T-helper 17 cell (primary cell): ENCODE measurements at places on chromosomes 7 and 10. TPM values are rescaled to one million over a fixed set of nuclear protein-coding genes. Genes with fewer than 3 reads are reported as not detected.

DNA sequence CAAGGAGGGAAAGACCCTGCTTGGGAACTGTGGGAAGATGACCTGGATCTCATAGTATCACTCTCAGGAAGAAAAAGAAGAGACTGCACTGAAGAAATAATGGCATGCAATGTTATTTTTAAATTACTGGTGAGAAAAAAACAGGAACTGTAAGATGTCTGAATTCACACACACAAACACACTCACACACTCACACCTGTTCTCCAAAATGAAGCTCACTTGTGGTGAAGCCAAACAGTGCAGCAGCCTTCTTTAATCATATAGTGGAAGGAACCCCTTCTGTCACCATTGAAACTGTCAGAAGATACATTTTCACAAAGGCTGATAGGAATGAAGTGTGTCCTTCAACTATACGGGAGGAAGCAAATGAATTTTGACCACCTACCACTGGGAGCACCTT is 156.5 kb upstream of the GHITM start:
- no peak for DNase-seq

GRCh38 chr10:83881661-83882060 is 257.6 kb upstream of the GHITM start:
- no peak for DNase-seq

GRCh38 chr7:151228024-151228866 is 1.2 kb upstream of the ABCF2 start:
- no peak for DNase-seq

- no peak for DNase-seq
These were observed 31.1 kb downstream of the CELF2 start for GRCh38 chr10:11048707-11049278.

DNA sequence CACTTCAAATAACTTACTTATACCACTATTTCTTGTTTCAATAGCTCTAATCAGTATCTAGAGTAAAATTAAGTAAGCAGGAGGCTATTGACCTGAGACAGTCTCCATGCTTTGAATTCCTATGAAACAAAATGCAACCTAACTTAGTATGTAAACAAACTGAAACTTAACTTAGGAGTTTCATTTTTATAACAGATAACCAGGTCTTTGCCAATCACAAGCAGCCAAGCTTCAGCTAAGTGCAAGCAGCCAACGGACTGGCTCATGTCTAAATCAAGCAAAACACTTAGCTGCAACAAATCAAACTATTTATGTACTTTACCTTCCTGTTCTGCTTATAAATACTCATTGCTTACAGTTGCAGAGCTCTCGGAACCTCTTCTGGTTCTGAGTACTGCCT is 4.4 kb upstream of the GSTK1 start:
- DNase-seq = no peak

DNA sequence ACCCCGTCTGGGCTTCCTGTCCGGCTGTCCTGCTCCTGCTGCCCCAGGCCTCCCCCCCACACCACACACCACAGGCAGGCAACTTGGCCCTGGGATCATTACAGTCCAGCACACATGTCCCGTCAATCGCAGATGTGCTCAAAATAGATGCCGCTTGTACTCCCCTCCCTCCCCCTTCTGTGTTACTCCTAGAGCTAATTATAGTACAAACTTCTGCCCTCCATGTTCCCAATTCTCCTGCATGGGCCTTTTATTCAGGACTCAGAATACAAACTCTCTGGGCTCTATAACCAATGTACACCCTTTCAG is at the start of gene SYNPO2L:
Gene SYNPO2L (minus strand): TSS at position 40 of the 309 bp plus-strand sequence. CDS start 107 bp downstream, outside the sequence.
- DNase-seq = no peak

GRCh38 chr7:129494041-129494440 is 8.3 kb upstream of the SMKR1 start:
- no peak for DNase-seq

GRCh38 chr10:108112218-108112617 is 947.7 kb upstream of the SORCS1 start:
- DNase-seq = no peak

- no peak for DNase-seq
These were observed 294.3 kb downstream of the BBS9 start for GRCh38 chr7:33423646-33424020.

GRCh38 chr7:66362136-66362535 is 157.0 kb downstream of the TPST1 start:
- DNase-seq = no peak

GRCh38 chr7:139548302-139549028 is 25.0 kb downstream of the CLEC2L start:
- no peak for DNase-seq

DNA sequence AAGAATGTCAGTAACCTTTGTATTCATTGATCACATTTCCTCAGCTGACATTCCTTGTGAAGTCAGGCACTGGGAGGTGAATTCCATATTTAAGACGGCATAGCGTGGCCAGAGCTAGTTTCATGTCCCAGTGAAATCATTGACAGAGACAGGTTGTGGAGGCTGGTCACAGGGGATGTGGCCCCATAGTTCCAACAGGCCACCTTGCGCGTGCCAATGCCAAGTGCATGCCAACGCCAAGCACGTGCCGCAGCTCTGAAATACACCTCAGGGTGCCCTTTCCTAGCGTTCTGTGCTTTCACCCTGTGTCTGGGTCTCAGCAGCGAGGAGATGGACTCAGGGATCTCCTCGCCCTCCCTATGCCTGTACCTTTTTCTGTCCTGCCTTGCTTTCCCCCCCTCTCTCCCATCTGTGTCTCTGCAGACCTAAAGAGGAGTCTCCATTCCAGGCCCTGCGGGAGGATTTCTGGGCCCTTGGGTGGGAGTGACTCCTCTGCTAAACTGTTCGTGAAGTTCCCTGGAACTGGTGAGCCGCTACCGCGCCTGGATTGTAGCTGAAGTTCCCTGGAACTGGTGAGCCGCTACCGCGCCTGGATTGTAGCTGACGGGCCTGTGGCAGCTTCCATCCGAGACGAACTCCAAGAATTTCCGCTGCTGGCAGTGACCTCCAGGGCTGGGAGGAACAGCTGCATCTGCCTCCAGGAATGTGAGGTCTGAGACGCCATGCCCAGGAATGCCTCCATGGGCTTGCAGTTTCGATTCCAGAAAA is 19.7 kb downstream of the AQP1 start:
- no peak for DNase-seq

DNA sequence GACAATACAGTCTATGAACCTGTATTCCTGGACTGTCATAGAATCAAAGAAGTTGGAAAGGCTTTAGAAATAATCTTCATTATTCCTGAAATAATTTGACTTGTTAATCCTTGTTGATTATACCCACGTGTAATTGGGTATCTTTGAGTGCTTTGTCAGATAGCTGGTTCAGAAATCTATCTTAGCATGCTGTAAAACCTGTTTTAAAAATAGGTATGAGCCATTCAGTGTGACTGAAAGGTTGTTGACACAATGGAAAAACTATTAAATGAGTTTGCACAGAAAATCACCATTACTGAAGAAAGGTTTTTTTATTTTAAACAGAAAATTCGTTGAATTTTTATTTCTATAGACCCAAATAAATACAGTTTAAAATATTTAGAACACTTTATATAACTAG is 38.7 kb downstream of the PHTF2 start:
- DNase-seq = no peak

- peak; percentile 57 for DNase-seq
These were observed 138.2 kb downstream of the SVIL start for GRCh38 chr10:29496341-29497162.

- DNase-seq = no peak
These were observed 203.4 kb downstream of the PRPF18 start for GRCh38 chr10:13790196-13790595.

- DNase-seq = no peak
These were observed 682.7 kb upstream of the IGFBP3 start for GRCh38 chr7:46603780-46604179.

DNA sequence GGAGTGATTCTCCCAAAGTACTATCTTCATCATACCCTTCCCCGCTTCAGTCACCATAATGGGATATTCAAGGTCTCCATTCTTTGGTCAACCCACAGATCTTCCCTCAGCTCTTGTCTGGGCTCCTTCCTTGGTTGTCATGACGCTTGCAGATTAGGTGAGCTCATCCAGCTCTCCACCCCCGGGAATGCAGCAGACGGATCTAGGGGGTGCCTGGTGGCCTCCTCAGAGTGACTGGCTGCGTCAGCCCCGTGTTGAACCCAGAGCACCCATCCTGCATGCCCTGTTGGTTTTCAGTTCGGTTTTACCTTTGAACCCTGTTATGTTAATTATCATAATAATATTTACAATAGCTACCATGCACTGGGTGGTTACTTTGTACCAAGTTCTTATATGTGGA is 6.4 kb downstream of the NEURL1 start:
- DNase-seq = no peak

DNA sequence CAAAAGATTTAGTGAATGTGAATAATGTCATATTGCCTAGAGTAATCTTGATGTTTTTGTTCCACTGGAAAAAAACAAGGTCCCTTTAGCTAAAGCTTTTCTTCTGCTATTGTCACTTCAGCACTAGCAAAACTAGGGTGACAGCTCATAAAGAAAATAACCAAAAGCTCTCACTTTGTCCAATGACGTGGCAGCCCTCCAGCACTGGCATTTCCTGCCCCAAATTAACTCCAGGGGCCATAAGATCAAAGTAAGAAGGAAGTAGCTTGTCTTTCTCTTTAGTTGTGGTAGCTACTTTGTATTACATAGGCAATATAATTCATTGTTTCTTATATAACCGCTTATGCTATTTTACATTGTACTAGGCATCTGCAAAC is 47.3 kb downstream of the LRRN3 start:
- DNase-seq = peak; percentile 30

GRCh38 chr7:50358779-50359178 is 54.3 kb downstream of the IKZF1 start:
- DNase-seq = no peak

GRCh38 chr10:77513781-77514331 is 123.8 kb downstream of the KCNMA1 start:
- DNase-seq = no peak

- no peak for DNase-seq
These were observed 412.4 kb upstream of the NRP1 start for GRCh38 chr10:33746836-33747268.

GRCh38 chr7:70568674-70569334 is 563.1 kb upstream of the GALNT17 start:
- no peak for DNase-seq

DNA sequence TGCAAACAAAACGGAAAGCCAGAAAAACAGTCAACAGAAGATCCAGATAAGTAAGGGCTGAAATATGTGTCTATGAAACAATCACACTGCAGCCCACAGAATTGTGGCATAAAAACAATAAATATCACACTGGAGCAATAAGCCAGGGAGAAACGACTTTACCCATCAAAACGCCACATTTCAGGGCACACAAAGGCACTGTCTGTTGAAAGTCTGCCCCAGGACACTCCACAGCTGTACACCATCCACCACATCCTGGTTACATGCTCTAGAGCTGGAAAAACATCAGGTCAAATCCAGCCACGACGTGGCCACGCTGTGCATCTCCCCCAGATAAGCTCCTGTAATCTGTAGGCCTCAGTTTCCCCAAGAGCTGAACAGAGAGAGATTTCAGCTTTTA is 88.7 kb downstream of the COBL start:
- no peak for DNase-seq

DNA sequence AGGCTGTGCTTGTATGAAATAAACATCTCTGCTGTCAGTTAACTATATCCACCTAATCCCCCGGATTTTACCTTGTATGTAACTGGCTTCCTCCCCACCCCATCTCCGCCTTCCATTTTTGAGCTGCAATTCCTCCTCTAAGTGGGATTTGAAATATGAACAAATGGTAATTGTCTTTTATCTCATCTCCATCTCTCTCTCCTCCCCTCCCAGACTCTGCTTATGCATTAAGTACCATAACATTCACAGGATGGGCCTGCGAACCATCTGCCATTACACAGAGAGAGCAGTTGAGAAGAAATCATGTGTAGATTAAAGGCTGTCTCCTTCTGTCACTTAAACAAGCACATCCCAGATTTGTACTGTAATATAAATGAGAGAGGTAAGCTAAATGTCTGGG is 1169.9 kb downstream of the TYW1 start:
- no peak for DNase-seq

DNA sequence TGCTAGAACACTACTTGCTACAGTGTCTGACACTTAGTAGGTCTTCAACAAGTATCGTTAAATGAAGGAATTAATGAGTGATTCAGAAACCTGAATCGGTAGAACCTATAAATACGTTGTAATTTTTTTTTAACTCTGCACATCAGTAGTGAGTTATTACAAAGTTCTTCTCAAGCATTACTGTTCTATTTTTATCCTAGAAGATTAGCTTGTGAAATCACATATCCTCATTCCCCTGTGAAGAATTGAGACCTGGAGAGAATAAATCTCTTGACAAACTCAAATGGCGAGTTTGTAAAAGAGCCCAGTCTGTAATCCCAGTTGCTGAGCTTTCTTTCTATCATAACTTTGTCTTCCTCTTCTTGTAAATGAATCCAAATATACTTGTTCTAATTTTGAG is 34.7 kb downstream of the HYAL4 start:
- DNase-seq = no peak

DNA sequence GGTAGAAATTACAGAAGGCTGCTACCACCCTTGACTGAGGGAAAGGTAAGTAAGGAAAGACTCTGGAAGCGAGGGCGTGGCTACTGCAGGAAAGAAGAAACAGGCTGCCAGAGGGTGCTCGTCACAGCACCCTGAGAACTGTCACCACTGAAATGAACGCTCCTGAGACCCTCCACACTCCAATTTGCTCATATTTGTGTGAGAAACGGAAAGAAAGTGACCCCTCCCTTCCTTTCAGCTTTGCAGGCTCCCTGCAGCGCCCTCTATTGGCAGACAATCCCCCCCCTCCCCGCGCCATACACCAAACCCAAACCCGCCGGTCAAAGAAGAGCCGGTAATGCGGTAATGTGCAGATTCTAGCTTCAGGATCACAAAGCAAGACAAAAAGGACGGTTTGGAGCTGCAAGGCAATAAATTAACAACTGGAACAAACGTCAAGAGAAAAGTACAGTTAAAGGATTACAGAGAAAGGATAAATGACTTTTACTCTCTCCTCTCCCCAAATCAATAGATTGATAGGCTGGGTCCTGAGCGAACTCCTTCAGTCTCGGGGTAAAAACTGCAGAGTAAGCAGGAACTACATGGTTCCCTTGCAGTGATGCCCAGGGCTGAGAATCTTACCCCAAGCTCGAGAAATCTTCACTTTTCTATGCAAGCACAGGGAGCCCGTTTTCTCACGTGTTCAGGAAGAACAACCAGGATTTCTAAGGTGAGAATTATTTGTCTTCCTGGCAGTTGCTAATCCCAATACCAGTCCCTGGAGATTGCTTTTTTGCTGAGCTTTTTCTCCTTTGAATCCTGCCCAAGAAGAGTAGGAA is 47.6 kb downstream of the STEAP1B start:
- peak; percentile 17 for DNase-seq

The OR2F2 gene
- total RNA-seq = not detected

The ANK3 gene
- 58.5 TPM for total RNA-seq

The RNF148 gene
- total RNA-seq = not detected

The PDE1C gene
- total RNA-seq = not detected

The CDCA7L gene
- total RNA-seq = 6.0 TPM

The VAX1 gene
- not detected for total RNA-seq

The XRCC2 gene
- 0.50 TPM for total RNA-seq

The LARP4B gene
- 72.9 TPM for total RNA-seq

The SERPINE1 gene
- 0.32 TPM for total RNA-seq

The CFAP70 gene
- total RNA-seq = 2.4 TPM

The EPHB6 gene
- 59.9 TPM for total RNA-seq

The CXCL12 gene
- total RNA-seq = 0.13 TPM

The EPO gene
- total RNA-seq = not detected

The FAM237B gene
- total RNA-seq = not detected

The BCL7B gene
- total RNA-seq = 116 TPM

The CDK5 gene
- total RNA-seq = 4.7 TPM

The HKDC1 gene
- 8.2 TPM for total RNA-seq

The LIPK gene
- total RNA-seq = not detected

The SMNDC1 gene
- total RNA-seq = 33.7 TPM

The UBE3C gene
- total RNA-seq = 51.7 TPM

The H2BK1 gene
- 4.1 TPM for total RNA-seq

The SLC29A4 gene
- 0.47 TPM for total RNA-seq
